CD4-positive, alpha-beta T cell (primary cell): ENCODE measurements at places on chromosomes 6 and 20.

DNA sequence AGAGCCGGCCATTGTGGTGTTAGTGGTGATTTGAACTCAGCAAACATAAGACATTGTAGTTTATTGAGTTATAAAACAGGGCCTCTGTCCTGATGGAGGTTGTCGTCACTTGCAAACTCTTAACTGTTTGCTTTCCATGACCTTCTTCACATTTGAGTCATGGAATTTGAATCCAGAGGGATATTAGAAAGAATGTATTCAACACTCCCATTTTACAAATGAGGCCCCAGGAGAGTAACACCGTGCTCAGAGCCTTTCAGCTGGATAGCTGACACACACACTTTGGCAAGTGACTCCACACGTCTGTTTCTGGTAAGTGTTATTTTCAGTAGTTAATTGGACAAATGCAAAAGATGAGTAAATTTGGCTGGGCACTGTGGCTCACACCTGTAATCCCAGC, 72.4 kb upstream of the XRN2 start:
- no peak for DNase-seq

- no peak for DNase-seq
These were observed 149.9 kb upstream of the KCNG1 start for GRCh38 chr20:51172558-51173428.

GRCh38 chr20:32153771-32154170, 44.3 kb downstream of the TM9SF4 start:
- no peak for DNase-seq

DNA sequence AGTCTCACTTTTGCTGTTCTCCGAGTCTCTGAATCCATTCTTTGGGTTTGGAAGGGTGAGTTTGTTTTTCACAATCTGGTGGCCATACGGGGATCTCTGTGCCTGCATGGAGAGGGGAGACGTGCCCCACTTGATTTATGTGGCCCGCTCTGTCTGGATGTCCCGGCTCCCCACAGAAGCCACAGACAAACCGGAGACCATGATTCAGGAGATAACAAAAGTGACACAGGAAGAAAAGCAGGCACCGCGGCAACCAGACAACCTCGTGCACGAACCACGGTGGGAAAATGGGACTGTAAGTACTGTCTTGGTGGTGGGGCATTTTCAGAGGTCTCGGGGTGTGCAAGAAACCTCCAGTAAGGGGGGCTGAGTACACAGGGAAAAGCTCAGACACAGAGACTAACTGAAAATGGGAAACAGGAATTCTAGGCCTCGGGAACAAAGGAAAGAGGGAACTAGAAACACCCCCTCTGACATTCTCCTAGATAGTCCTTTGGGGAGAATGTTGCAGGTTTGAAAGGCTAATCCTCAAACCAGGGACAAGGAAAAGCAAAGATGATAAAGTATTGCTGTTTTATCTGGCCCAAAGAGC, 22.1 kb upstream of the ZNF318 start:
- peak; percentile 47 for DNase-seq

DNA sequence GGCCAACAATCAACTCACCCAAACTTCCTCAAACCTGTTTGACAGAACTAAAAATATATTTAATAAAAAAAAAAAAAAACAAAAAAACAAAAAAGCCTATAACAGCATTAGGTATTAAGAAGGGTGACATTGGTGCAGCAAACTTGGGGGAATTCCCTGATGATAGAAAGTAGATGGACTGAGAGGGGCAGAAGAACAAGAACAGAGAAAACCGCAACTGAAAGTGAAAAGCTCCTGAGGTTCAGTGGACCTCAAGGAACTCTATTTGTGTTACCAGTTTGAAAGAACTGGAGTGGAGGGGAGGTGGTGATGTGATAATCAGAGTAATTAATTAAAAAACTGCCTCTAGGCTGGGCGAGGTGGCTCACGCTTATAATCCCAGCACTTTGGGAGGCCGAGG, 53.8 kb downstream of the MACROD2 start:
- DNase-seq: no peak

DNA sequence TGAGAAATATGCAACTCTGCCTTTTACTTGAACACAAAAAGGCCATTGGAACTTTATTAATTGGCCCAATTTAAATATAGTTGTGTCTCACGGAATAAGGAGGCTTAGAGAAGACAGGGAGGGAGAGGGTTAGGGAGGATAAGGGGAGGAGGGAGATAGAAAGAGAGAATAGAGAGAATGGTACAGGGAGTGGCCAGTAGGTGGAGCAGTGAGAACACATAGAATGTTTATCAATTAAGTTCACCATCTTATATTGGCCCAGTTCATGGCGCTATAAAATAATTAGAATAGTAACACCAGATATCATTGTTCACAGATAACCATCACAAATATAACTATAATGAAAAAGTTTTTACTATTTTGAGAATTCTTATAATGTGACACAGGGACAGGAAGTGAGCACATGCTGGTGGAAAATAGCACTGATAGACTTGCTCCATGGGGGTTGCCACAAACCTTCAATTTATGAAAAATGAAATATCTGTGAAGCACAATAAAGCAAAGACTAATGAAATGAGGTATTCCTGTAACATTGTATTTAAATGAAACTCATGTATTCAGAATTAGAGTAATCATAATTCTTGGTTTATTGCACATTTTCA, 374.1 kb upstream of the MANEA start:
- peak; percentile 13 for DNase-seq

DNA sequence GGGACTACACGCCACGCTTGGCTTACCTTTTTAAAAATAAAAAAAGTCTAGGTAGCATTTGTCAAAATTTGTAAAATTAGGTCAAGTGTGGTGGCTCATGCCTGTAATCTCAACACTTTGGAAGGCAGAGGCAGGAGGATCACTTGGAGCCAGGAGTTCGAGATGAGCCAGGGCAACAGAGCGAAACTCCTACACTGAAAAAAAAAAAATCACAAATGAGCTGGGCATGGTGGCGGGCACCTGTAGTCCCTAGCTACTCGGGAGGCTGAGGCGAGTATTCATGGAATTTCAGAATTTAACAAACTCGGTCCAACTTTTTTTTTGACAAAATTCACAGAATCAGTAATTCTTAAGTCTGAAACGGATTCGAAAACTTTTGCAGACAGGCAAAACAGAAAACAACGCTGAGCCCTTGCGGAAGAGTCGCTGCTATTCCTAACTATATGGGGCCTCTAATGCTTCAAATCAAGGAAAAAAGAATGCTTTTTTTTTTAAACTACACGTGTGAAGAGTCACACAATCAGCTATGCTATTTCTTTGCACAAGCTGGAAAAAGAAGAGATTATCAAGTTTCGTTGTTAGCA, 62.9 kb downstream of the GTF2H5 start:
- no peak for DNase-seq

DNA sequence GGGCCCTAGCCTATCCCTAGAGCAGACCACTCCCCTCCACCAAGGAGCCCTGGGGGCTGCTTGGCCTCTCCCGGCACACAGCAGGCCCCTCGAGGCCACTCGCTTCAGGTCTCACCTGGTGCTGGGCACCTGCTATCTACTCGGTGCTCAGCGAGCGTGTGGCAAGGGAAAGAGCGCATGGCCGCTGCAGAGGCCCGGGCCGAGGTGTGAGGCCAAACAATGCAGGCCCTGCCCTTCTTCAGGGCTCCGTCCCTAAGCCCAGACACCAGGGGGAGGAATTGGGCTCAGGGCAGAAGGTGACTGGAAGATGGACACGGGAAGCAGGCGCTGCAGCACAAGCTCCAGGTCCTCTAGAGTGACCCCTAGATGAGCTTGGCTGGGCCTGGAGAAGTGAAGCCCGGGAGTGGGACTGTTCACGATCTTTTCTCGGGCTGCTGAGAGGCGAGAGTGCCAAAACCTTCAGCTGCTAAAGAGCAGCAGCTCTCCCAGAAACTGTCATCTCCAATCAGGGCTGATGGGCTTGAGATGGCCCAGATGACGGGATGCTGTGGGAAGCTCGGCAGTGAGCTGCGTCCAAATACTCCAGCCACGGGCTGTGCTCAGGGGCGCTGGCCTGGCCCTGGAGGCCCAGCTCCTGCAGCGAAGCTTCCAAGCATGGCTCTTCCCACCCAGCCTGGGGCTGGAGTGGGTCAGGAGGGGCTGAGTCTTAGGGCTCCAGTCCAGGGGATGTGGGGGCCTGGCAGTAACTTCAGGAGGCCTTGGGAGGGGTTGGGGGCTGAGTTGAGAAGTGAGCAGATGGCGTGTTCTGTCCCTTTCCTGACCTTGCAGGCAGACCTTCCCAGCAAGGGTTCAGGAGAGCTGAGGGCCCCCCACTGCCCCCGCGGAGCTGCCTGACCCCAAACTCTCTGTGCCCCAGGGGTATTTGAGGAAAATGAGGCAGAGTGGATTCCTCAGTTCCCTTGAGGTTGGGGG, 43.7 kb downstream of the APCDD1L start:
- no peak for DNase-seq

DNA sequence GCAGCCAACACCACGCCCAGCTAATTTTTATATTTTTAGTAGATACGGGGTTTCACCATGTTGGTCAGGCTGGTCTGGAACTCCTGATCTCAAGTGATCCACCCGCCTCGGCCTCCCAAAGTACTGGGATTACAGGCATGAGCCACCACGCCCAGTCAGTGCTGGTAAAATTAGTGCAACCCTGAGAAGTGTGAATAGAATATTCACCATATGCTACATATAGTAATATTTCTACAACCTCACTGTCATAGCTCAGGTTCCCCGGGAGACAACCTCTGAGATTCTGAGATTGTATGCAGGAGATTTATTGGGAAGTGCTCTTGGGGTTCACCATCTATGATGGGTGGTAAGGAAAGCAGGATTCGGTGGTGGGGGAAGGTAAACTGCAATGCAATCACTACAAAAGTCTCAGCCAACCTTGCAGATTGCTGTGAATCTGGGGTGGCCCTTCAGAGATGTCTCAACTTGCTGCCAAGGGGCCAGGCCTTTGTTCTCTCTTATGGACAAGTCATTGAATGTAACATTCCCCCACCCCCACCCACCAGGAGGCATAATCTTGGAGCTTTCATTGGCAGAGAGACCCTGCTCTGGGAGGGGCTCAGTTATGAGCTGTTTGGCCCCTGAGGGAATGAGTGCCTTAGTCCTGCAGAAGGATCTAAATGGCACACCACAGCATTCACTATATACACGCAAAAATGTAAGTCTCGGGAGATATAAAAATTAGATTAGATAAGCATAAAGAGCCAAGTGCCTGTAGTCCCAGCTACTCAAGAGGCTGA, 34.0 kb upstream of the SEC63 start:
- DNase-seq: no peak

GRCh38 chr6:38155144-38155543, 335.6 kb downstream of the ZFAND3 start:
- DNase-seq: peak; percentile 46

DNA sequence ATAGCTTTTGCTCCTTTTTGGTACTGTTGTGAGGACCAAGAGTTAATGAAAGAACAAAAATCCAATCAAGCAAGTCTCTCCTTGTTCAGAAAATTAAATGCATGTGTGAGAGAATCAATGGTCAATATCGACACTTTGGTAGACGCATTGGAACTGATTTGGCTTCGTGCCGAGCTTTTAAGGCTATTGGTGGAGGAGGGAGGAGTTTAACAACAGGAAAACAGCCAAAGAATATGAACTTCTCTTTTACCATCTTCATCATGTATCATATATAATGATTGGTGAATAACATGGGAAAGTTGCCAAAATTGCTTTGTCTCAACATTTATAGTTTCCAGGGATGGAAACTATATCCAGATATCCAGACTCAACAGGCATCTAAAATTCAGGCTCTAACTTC, 266.5 kb upstream of the CITED2 start:
- no peak for DNase-seq

GRCh38 chr6:128230267-128230989, 290.0 kb downstream of the PTPRK start:
- DNase-seq: no peak

DNA sequence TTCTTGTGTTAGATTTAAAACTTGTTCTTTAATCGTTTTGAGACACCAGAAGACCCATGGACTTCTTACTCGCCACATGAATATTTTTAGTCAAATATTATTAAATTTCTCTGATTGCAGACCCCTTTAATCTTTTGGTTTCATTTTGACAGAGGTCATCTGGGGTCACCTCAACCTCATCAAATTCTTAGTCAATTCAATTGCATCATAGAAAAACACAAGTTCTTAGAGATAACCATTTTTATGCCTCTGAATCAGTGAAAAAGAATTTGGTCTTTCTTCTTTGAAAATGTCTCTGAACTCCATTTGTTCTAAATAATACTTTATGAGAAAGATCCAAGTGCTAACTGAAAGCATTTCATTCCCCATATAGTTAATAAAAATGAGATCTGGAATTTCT, 55.2 kb upstream of the CBLN4 start:
- DNase-seq: no peak

- no peak for DNase-seq
These were observed 1.1 kb downstream of the CDC25B start for GRCh38 chr20:3797226-3797545.

- DNase-seq: no peak
These were observed 1085.6 kb downstream of the KHDRBS2 start for GRCh38 chr6:61200444-61200843.

DNA sequence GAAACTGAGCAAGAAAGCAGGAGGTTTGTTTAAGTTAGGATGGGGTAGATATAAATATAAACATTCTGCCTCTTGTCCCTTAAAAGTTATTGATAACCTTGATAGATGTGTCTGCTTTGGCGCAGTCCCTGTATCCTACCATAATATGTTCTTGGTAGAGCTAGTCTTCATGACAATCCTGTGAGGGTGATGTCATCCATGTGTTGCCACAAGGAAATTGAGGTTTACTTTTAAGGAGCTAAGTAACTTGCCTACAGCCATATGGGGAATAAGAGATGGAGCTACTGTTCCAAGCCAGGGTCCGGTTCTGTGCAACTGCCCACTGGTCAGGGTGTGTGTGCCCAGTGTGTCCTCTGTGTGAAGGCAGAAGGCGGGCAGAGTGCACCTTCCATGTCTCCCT, 78.5 kb downstream of the SSR1 start:
- DNase-seq: no peak

GRCh38 chr20:25238319-25239037, 9.4 kb upstream of the PYGB start:
- DNase-seq: no peak

DNA sequence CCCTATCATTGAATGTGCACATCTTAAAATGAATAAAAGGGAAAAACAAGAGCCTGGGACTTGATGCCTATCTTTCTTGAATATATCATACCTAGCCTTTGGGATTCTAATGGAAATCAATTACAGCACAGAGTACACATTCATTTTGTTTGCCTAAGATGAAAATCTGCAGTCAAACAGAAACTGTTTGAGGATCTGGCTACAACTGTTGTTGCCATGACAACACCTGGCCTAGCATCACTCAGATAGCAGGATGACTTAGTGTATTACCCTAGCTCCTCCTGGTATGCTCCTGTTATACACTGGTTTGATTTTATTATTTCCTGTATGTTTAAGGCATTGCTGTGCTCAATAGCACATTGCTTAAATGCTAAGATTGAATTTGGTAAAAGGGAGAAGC, 71.5 kb upstream of the LAMP5 start:
- DNase-seq: no peak

- no peak for DNase-seq
These were observed 43.1 kb upstream of the GATA5 start for GRCh38 chr20:62518911-62519310.
